Muscle of back (tissue), 13 donors: ENCODE measurements at places on chromosomes 11 and 22.
A peak's percentile ranks its signal among the peaks of the same experiment; 100 is the strongest.

DNA sequence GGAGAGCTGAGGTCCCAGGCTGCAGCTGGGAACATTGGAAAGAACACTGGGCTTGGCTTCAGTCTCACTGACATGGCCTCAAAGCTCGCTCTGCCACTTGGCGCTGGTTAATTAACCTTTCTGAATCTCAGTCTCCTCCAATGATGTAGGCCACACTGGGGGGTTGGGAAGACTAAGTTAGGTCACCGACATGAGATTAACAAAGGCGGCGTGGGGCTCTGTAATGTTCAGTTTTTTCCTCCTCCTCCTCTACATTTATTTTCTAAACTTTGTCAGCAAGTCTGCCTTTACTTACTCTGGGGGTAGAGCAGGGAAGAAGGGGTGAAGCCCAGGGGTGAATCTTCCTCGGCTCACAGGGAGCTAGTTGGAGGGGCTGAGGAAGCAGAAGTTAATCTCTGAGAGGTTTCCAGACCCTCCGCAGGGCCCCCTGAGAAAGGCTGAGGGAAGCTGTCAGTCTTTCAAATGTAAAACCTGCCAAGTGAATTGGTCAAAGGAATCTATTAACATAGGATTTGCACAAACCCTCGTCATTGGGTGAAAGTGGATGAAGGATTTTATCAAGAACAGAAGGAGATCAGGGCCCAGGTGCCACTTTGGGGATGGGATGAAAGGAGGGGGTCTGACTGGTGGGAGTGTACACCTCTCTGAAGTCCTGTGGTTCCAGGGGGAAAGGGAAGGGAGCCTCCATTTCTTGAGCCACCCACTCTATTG is 32.1 kb upstream of the TENM4 start:
- DNase-seq, result no peak

- no peak for DNase-seq
Observed at GRCh38 chr11:112195951-112196351, 20.6 kb downstream of the BCO2 start.

- no peak for DNase-seq
Observed at GRCh38 chr11:12404436-12404835, 27.1 kb downstream of the PARVA start.

GRCh38 chr22:45629469-45630089 is 42.1 kb upstream of the ATXN10 start:
- no peak for DNase-seq

DNA sequence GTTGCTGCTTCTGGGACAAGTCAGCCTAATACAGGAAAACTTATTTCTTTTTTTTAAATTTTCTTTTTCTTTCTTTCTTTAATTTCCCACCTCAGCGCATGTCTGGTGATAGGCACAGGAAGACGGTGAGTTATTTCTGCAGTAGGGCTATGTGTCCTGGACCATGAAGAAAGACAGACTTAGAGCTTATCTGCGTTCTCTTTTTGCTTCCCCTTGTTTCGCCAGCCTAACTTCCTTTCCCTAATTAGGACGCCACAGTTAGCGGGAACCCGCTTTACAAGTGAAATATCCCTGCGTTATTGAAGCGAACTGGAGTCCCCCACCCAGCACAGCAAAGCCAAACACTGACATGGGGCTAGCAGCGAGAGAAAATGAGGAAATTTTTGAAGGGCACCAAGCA is 8.6 kb downstream of the OR6M1 start:
- no peak for DNase-seq

DNA sequence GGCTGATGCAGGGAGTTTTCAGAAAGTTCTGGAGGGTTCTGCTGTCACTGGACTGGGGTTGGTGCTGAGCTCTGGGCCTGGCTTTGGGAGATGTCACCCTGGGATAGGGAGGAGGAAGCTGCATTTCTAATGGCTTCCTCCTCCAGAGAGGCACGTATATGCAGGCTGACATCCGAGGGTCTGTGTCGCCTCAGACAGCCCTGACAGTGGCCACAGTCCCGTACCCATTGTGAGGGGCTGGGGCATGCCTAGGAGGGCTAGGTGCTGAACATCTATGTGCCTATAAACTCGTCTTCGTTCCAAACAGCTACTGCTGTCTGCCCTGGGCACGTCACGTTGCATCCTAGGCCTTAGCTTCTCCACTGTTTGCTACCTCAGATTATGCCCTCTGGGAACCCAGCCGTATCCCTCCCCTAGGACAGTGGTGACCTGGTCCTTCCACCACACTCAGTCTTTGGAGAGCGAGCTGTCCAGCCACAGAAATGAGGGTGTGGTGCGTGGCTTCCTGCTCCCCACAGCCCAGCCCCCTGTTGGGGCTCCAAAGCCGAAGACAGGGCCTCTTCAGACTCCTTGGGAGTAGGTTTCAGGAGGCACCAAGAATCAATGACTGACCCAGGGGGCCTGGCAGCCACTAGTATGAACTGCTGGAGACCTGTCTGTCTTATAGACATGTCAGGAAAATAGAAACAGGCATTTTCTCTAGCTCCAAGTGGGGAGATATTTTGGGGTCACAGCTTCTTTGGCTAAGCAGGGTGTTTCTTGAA is 26.4 kb downstream of the ADAMTS15 start:
- no peak for DNase-seq

- peak; percentile 54 for DNase-seq
Observed at GRCh38 chr11:129747071-129747470, 68.6 kb upstream of the TMEM45B start.

- DNase-seq, result no peak
Observed at GRCh38 chr11:95924414-95924760, 480 bp upstream of the MTMR2 start.

DNA sequence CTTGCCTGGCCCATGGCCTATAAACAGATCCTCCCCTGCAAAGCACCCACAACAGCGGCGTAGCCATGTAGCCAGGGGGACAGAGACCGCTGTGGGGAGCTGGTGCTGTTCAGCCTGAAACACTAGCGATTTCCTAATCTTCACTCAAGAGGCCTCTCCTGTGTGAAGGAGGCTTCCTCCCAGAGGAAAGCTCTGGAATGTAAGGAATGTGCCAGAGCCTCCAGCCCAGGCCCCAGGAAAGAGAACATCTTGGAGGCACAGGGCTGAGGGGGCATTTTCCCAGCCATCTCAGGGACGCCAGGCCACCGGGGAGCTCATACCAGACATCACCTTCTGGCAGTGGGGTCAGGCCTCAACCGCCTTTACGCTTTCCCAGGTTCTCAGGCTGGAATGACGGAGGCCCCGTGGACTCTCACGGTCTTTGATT is 24.0 kb downstream of the MIAT start:
- no peak for DNase-seq

GRCh38 chr11:15941206-15941770 is 415.1 kb downstream of the SOX6 start:
- peak; percentile 71 for DNase-seq

DNA sequence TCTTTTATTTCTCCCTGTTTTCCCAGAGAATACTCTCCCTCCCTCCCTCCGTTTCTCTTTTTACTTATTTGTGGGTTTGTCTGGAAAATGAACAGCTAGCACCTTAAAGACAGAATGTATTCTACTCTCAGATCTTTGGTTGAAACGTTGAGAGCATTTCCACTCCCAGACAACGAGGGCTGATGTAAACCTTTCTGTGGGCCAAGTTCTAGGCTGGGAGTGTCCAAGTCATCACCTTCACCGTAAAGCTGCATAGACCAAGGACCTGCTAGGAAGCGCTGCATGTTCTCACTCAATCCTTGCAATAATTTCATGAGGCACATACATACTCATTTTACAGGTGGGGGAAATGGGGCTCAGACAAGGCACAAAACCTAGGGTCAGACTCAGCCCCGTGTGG is 32.4 kb downstream of the MYH9 start:
- DNase-seq, result peak; percentile 68

DNA sequence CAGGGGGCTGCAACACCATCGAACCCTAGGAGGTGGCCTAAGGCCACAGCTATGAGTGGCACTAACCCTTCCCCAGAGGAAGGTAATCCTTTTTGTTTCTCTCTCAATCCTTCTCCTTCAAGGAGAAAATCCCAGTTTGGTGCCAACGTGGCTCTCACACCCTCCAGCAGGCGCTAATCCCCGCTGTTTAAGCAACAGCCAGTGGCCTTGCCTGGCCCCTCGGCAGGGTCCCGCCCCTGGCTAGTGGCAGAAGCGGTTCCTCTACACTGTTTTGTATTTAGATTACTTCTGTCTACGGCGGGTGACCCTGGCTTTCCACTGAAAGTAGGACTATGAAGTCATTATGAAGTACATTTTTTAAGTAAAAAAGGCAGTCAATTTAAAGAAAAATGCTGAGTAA is 15.5 kb downstream of the GNAZ start:
- no peak for DNase-seq

DNA sequence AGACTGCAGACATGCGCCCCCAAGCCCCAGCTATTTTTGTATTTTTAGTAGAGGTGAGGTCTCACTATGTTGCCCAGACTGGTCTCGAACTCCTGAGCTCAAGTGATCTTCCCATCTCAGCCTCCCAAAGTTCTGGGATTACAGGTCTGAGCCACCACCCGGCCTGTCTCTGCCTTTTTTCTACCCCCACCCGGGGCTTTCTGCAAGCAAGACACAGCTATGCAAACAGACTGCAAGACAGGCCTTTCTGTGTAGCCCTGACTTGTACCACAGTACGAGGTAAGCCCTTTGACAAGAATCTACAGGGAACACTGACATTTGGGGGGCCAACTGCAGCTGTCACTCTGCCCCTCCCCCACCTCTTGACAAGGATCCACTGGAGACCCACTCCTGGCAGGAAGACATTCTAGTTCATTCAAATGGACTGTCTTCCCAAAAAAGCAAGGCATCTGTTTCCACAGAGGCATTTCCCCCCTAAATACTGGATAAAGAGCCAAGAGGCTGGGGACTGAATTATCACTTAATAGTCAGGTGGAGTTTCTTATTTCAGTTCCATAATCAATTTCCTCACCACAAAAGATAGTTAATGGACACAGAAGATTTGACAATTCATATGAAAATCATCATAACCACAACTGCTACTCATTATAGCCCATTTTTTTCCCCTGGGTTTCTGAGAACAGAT is 118.2 kb downstream of the ABTB2 start:
- no peak for DNase-seq

- DNase-seq, result no peak
Observed at GRCh38 chr11:70466154-70466553, 67.8 kb downstream of the CTTN start.

DNA sequence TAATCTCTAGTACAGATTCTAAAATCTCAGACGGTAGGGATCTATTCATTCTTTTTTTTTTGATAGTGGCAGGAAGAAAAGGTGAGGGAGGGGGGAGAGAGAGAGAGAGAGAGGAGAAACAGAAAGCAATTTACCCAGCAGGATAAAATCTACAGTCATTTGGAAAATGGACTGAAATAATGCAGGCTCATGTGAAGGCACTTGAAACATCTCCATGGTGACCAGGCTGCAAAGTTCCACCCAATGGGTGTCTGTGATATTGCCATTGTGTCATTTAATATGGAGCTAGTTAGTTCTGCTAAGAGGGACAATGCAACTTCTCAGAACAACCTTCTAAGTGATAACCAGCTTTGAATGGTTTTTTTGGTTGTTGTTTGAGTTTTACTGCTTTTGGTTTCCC is 165.2 kb upstream of the RAG2 start:
- no peak for DNase-seq

GRCh38 chr22:38423512-38424503 is 31.2 kb downstream of the KCNJ4 start:
- DNase-seq, result no peak

- no peak for DNase-seq
Observed at GRCh38 chr11:120074076-120074475, 63.8 kb downstream of the TRIM29 start.

DNA sequence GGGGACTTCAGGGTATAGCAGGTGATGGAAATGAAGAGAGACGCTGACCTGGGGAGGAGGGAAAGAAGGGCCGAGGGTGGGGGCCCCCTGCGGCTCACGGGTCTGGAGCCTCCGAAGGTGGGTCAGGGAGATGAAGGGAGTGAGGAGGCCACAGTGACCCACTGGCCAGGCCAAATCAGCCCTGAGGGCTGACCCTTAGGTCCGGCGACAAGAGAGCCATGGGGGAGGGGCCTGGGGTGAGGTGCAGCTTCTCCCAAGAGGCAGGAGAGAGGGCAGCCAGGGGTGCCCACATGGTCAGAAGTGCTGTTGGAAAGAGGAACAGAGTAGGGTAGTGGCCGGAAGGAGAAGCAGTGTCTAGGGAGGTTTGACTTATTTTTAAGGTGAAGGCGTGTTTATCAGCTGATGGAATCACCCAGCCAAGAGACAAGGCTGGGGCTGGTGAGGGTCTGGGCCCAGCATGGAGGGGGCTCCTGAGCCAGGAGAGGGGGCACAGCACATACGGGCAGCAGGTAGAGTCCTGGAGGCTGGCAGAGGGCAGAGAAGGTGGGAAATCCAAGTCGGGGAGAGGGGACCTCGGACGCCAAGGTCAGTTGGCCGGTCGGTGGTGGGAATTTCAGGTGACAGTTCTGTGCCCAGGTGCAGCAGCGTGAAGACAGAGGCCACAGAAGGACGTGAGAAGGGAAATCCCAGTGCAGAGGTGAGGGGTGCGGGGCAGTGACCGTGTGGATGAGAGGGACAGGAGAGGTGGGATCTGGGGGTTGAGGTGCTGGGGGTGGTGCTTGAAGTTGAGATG is 49.0 kb downstream of the LINC01488 start:
- no peak for DNase-seq

DNA sequence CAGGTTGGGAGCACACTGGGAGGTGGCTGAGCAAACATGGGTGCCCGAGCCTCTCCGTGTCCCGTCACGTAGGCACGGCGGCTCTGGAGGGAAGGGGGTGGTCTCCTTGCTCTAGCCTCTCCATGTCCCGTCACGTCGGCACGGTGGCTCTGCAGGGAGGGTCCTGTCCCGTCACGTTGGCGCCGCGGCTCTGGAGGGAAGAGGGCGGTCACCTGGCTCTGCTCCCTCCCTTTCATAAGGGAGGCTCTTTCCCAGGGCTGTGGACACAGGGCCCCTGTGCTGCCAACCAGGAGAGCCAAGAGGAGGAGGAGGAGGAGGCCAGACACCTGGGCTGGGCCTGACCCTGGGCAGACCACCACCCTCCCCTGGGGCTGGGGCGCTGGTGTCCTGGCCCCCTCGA is 1173.7 kb downstream of the BRD1 start:
- no peak for DNase-seq

DNA sequence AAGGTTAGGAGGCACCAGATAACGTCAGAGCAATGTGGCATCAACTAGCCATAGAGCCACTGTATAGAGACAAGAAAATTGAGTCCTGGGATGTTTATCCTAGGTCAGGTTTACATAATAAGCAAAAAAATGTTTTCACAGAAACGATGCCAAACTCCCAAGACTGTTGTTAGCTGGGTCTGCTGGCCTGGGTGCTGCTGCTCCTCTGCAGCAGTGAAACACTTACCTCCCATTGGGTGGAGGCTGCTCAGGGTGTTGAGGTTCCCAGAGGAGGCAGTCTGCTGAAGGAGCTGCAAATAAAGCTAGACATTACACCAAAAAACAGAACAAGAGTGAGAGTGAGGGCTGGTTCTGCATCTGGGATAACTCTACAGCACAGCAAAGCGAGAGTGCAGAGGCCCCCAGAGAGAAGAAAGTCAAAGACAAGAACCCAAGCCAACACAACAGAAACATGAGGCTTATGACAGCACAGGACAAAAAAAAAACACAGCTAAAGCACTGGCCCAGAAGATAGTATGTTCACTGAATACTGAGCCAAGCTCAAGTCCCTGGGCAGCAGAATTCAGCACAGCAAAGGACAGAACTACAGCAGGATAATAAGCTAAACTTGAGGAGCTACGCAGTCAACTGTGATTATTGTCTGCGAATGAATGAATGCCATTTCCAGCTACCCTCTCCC is 29.9 kb upstream of the RAPSN start:
- peak; percentile 65 for DNase-seq
